ENCODE measurements at places on chromosomes 1 and 21.

GRCh38 chr1:182169203-182169602 is 107.7 kb upstream of the ZNF648 start:
- no peak for DNase-seq

- DNase-seq, result peak; percentile 76
Measured at GRCh38 chr1:85448358-85448757, 16.6 kb downstream of the DDAH1 start.

- no peak for DNase-seq
Measured at GRCh38 chr1:1419813-1420653, 1.0 kb downstream of the ANKRD65 start.

GRCh38 chr1:23111600-23112535 is 56.8 kb downstream of the LUZP1 start:
- no peak for DNase-seq

DNA sequence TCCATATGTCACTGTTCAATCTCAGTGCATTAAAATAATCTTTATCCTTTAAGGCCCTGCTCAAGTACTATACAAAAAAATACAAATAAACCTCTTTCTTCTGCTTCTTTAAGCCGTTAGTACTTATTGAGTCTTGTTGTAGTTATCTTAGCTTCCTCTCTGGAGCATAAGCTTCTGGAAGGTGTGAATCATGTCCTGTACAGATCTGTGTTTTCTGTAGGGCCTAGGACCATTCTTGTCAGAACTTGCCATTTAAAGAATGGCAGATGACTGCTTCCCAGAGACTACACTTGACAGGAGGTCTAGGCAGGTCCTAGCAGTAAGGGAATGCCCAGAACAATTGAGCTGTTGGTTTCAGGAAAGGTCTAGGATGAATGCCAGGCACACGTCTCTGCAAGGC is 12.9 kb downstream of the NEK7 start:
- no peak for DNase-seq

- DNase-seq, result no peak
Measured at GRCh38 chr1:235134171-235134570, 5.5 kb upstream of the TOMM20 start.

DNA sequence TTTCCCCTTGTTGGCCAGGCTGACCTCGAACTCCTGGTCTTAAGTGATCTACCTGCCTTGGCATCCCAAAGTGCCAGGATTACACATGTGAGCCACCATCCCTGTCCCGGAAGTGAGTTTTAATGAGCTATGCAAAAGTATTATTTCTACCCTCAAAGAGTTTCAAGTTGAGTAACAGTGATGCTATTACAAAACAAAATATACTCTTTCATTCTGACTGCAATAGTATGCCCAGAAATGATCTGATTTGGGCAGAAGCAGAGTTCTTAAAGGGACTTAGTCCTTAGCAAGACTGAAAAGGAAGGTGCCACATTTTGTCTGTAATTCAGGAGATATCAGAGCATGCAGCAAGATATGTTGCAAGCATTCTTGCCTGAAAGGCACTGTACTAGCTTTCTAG is 375.4 kb downstream of the NUF2 start:
- no peak for DNase-seq

DNA sequence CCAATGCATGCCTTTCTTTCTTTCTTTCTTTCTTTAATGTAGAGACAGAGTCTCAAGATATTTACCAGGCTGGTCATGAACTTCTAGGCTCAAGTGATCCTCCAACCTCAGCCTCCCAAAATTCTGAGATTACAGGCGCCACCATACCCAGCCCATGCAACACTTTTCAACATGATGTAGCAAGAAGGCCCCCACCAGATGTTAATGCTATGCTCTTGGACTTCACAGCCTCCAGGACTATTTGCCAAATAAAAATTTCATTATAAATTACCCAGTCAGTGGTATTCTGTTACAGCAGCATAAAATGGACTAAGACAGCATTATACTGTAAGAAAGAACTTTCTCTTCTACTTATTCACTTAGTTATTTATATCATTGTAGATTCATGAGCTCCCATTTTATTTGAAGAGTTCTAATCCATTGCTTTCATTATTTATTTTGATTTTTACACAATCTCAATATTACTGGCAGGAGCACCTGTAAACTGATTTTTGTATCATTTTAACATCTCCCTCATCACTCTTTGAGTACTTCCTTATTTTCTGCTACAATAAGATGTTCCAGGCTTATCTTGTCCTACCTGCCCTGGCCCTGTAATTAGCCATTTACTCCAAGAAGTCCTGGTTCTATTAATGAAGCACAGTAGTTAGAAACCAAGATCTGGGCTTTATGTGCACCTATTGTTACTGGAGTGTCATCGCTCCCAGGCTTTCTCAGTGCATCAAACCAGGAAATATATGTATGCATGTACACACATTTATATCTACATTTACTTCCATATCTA is 4.8 kb upstream of the RCSD1 start:
- DNase-seq, result no peak

- no peak for DNase-seq
Measured at GRCh38 chr1:52651904-52652303, 18.9 kb downstream of the SHISAL2A start.

DNA sequence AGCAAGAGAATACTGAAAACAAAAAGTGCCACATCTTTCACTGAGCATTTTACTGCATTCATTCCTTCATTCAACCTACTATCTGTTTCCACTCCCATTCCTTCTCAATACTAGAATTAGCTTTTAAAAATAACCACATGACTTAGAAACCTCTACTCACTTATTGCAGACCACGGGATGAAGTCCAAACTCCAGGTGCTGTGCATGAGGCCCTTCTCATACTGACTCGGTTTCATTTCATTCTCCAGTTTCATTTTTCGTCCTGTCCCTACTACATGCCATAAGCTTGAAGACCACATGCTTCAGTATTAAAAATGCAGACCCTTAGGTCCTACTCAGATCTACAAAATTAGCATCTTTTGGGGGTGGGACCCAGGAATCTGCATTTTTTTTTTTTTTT is 2.3 kb upstream of the BACH1 start:
- DNase-seq, result no peak

All from AG10803 (cell line).